ENCODE measurements at places on chromosomes 11 and 22.

DNA sequence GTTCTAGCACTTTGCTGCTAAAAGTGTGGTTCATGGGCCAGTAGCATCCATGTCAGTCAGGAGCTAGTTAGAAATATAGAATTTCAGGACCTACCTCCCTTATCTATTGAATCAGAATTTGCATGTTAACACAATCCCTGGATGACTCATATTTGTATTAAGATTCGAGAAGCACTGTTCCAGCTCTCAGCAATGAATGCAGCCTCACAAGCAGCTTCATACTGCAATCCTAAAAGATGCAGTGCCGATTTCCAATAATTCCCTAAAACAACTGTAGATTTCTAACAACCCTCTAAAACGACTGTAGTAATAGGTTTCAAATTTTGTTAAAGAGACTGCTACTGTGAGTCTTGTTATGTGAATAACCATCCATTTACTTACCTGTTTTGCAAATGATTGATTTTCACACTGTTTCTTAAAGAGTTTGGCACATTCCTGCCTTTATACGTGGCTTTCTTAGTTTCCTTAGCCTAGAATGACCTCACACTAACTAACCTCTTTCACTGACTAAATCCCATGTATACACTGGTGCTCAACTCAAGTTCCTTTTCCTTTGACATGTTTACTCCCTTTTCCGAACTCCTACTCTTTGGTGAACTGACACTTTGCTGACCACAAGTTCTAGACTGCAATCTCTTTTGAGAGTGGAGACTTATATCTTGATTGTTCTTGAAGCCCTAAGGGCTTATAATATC, 511.8 kb downstream of the METTL15 start:
- DNase-seq: no peak

- no peak for DNase-seq
These were observed 28.3 kb downstream of the OSBPL5 start for GRCh38 chr11:3136546-3137455.

GRCh38 chr11:70364745-70365543, 33.4 kb upstream of the CTTN start:
- no peak for DNase-seq

DNA sequence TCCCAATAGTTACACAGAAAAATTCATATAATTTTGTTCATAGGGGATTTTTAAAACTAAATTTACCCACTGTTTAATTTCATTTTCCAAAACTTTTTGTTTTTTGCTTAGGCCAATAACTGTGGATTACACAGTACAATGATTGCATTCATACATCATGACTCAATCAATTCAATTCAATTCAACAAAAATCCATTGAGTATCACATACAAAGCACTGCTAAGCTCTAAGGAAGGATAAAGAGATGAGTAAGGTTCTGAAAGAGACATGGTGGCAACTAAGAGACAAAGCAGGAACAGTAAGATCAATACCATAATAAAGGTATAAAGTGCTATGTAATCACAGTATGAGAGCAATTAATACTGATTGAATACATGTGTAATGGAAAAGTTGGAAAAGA, 9.4 kb upstream of the LAYN start:
- no peak for DNase-seq

- peak; percentile 58 for DNase-seq
These were observed 62.6 kb upstream of the PTPRJ start for GRCh38 chr11:47917599-47918369.

GRCh38 chr11:89293965-89294679, 116.4 kb downstream of the TYR start:
- DNase-seq: peak; percentile 32

DNA sequence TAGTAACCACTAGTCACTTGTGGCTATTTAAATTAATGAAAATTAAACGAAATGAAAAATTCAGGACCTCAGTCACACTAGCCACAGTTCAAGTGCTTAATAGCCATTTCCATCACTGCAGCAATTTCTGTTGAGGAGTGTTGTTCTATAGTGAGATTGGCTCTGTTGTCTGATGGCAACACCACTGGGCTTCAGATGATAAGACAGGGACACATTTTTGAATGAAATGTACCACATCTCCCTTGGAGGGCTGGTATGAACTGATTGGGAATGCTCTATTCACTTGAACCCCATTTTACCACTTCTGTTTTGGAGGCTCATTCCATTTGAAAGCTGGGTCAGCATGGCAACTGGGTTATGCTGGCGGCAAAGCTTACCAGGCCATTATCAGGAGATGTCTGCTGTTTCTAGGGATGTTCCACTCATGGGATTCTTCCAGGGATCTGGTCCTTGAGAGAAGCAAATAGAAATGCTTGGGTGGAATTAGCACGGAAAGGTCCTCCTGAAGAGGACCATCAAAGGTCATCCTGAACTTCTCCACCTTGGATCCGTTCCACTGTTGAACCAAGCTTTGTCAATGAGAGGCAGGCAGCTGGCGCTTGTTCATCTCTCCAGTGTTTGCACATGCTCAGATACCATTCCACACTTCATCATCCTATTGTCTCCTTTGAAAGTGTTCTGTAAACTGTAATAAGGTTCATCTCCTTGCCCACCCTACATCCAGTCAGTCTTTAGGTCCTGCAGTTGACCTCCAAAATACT, 7.6 kb downstream of the AMOTL1 start:
- DNase-seq: no peak

- no peak for DNase-seq
These were observed 425.9 kb downstream of the TMEM135 start for GRCh38 chr11:87463486-87464102.

- no peak for DNase-seq
These were observed 39.9 kb upstream of the MYO18B start for GRCh38 chr22:25702040-25702439.

DNA sequence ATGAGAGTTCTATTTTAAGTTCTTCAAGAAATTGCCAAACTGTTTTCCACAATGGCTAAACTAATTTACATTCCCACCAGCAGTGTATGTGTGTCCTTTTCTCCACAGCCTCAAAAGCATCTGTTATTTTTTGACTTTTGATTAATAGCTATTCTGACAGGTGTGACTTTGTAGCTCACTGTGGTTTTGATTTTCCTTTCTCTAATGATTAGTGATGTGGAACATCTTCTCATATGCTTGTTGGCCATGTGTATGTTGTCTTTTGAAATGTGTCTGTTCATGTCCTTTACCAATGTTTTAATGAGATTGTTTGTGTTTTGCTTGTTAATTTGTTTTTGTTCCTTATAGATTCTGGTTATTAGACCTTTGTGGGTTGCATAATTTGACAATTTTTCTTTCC, 18.0 kb upstream of the RAB38 start:
- DNase-seq: no peak

DNA sequence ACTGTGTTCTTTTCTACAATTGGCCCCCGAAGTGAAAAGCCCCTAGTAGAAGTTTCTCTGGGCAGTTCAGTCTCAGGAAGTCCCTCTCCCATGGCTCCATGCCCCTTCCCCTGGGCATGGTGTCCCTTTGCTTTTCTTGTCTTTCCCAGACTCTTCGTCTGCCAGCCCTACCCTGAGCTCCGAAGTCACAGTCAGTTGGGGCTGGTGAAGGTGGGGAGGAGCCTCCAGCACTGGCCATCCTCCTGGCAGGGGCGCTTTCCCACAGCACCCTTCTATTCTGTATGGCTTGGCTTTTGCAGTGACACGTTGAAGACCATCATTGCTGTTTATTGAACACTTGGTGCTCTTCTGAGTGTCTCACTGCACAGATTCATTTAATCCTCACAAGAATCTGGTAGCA, 195.1 kb upstream of the CADM1 start:
- no peak for DNase-seq

DNA sequence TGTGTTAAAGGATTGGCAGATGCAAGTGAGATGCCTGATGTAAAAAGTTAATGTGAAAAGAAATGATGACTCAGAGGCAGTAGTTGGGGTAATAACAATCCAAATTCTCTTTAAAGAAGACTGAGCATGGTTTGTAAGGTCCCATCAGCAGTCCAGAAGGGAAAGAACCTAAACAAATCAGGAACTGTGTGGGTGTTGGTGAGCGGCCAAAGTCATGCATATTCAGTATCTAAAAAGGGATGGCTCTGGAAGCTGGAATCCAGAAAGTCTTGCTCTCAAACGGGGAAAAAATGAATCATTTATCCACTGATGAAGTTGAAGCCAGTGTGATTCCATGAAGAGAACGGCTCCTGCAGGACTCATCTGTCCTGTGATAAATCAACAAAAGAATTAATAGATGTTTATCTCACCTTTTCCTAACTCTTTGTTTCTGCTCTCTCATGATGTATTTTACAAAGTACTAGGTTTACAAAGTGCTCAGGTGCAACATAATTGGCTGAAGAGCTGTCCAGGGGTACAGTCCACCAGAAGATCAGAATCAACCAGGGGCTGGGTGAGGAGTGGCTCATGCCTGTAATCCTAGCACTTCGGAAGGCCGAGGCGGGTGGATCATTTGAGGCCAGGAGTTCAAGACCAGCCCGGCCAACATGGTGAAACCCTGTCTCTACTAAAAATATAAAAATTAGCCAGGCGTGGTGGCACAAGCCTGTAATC, 20.5 kb upstream of the SORL1-AS1 start:
- no peak for DNase-seq

DNA sequence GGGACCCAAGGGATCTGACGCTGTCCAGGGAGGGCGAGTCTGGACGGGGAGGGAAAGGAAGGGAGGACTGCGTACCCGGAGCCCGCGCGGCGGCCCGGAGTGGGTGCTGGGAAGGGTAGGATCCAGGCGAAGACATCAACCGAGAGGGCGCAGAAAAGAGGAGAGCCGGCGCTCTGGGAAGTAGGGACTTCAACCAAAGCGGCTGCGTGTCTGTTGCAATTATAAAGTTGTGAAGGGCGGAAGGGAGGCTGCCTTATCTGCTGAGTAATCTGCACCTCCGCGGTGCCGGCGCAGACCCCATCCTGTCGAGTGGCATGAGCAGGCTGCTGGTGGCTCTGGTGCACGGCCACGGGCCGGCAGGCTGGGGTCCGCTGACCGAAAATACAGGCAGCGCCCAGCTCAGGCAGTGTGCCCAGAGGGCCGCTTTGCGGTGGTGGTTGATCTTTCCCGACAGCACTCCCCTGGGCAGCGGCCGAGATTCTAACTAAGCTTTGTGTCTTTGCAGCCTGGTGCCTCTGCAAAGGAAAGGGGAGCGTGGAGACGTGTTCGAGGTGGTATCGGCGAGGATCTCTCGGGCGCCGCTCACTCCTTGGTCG, 978 bp downstream of the C11orf87 start:
- DNase-seq: peak; percentile 49

DNA sequence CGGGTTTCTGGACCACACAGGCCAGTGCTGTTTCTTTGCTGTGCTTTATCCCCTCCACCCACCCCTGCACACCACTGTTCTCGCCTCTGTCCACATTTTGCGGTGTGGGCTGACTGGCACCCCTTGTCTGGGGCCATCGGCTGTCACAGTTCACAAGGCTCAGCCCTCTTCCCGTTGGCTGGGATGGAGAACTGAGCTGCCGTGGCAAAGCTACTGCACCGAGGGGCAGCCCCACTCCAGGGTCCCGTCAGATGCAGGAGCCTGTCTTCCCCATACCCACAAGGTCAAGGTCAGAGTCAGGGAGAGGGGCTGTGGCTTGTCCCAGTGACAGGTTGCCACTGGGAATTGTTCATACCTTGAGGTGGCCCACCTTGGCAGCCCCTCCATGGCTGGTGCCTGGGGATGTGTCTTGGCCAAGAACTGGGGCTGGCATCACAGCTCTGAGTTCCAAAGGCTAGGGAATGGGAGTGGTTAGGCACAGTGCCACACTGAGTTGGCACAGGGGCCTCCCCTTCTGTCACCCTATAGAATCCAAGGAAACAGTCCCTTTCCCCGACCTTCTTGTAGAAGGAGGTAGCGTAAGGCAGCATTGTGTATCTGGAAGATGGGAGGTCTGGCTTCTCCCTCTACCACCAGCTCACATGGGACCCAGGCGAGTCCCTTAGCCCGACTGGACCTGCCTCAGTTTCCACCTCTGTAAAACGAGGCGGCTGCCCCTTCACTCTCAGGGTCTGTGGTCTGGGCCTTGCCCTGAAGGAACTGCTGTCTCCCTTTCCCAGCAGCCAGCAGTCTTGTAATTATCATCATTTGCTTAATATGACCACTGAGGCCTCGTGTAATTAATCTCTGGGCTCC, 3.4 kb downstream of the GRK2 start:
- DNase-seq: no peak

GRCh38 chr22:29313576-29314466, 1.7 kb downstream of the RASL10A start:
- peak; percentile 41 for DNase-seq

DNA sequence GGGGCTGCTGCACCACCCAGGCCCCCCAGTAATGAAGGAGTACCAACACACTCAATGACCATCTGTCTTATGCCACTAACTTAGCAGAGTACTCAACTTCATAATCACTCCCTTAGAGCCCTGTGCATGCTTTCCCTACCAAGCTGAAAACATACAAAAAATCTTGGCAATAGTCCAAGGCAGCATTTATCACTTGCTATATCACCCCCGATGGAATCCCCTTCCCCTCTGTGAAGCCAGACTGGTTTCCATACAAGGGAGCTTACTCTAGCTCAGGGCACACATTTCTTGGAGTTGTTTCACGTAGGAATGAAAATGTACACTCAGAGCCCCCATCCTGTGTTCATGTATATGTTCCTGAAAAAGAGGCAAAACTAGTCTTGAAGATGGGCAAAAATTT, 301.3 kb upstream of the TENM4 start:
- peak; percentile 3 for DNase-seq

DNA sequence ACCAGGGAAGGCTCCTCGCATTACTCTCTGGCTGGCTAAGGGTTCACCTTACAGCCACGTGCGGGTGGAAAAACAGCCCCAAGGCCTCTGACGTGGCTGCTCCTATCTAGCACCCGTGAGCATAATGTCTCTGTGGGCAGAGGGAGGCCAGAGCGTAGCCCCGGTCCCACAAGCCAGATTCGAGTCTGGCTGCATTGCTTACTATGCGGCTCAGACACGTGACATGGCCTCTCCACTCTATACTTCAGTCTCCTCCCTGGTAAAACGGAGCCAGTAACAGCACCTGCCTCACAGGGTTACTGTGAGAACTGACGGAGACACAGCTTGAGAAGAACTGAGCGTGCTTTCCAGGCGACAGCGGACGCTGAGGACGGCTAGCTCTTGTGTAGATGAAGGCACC, 105.8 kb upstream of the BID start:
- no peak for DNase-seq

DNA sequence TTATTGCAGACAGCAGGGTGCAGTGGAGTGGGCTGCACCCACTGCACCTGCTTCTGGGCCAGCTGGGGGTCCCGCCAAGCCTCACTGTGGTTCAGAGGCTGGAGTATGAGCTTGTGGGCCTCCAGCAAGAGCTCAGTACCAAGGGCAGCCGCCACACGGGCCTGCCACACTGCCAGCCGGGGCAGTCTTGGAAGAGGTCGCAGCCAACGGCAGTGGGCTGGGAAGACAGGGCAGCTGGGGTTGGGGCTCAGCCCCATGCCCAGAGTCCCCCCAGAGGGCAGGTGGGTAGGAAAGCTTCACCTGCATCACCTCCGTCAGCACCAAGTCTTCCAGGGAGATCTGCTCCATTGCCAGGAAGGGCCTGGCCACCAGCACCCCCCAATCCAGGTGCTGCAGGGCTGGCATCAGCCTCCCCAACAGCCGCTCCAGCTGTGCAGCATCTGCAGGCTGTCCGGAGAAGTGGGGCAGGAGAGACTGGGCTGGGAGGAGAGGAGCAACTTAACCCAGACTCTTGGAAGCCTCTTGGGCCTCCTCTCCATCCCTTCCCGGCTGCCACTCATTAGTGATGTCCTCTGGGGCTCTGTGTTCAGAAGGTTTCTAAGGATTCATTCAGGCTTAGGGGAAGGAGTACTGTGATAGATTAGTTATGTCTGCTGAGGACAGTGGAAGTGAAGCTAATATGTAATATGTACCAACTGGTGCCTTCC, 1.1 kb upstream of the GSTT4 start:
- DNase-seq: no peak

- DNase-seq: no peak
These were observed 14.5 kb downstream of the USP2 start for GRCh38 chr11:119366690-119367620.
